Putamen (tissue), 1 donor: ENCODE measurements at places on chromosomes 3 and 15.

- no peak for DNase-seq
Measured at GRCh38 chr3:61936344-61936937, 375.1 kb downstream of the PTPRG start.

DNA sequence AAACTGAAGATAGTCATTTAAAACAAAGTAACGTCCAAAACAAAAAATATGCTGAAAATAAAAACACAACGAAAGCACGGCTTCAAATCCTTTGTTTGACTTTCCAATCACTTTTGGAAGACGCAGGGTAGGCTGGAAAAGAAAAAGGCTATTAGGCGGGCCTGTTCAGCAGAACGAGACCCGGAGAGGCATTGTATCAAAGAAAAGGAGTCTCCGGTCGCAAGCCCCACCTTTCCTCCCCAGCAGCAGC lies 691 bp downstream of the SENP7 start:
- no peak for DNase-seq

- DNase-seq = no peak
Measured at GRCh38 chr3:178584722-178585380, 48.6 kb downstream of the KCNMB2 start.

GRCh38 chr15:41659855-41660234 lies 360 bp upstream of the MGA start:
- DNase-seq = no peak
